ENCODE measurements at places on chromosomes 4 and X.

DNA sequence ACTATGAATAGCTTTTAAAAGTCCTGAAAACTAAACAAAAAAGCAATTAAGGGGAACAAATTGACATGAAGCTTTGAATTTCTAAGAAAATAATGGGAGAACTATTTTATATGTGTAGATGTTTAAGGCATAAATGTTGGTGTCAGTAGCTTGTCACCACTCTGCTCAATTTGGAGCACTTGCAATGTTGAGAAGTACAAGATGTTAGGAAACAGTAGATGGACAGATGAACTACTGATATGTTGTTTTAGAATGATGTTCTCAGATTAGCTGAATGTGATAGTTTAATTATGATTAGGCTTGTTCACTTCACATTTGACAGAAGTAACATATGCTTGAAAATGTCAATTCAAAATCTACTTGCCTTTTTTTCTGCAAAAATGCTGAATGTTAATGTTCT is 525.7 kb upstream of the IGFBP7 start:
- no peak for DNase-seq

DNA sequence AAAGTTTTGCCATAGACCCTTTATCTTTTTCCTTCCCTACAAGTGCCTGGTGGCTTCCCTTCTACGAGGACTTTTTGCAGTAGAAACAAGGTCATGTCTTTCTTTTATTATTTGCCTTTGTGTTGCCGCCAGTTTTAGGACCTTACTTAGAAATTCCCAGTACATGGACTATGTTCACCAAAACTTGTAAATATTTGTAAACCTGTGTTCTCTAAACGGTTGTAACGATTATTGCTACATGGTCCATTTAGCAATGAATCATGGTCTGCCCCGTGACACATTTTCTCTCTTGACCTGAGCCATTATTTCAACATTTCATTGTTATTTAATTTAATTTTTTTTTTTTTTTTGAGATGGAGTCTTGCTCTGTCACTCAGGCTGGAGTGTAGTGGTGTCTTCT is 110.7 kb downstream of the MFAP3L start:
- no peak for DNase-seq

GRCh38 chr4:23686169-23686897 is 203.5 kb downstream of the PPARGC1A start:
- no peak for DNase-seq

DNA sequence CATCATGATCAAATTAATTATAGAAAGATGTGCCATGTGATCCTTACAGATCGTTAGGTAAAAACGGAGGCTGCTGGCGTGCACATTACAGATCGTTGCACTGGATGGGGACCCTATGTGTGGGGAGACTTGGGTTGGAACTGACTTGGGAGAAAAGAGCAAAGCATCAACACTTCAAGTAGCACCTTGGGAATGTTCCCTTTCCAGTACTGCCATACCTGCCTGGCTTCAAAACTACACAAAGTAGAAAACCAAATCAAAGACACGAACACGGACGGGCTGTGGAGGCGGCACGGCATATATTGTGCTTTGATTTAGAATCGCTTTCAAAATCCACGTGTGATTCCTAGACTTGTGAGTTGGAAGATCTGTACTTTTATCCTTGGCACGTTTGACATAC is 898 bp downstream of the CMC4 start:
- no peak for DNase-seq

DNA sequence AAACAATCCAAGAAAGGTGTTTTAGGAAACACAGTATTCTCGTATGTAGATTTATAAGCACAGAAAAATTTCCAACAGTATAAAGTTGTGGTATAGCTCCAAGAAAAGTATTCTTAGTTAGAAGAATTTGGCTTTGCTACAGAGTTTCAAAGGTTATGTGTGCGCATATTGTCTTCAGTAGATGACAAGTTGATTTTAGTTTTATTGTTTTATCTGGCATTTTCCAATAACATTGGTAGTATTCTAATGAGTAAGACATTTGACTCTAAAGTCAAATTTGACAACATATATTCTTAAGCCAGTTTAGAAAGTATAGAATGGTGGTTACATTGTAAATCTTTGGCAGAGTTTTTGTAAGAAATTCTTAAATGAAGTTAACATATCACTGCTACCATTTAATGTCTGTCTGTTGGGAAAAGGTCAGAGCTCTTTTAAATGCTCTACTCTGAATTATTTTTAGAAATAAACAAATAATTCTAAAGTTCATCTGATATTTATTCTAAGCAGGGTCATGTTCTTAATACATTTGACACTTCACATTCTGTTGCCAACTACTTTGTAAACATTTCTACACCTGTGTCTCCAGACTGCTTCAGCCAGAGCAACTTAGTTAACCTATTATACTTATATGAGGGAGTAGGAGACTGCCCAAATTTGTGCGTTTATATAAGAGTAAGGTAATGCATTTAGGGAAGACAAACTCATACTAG is 30.0 kb downstream of the CLCN3 start:
- no peak for DNase-seq

- DNase-seq: no peak
These were observed 51.5 kb upstream of the ARHGAP24 start for GRCh38 chr4:85423431-85423830.

DNA sequence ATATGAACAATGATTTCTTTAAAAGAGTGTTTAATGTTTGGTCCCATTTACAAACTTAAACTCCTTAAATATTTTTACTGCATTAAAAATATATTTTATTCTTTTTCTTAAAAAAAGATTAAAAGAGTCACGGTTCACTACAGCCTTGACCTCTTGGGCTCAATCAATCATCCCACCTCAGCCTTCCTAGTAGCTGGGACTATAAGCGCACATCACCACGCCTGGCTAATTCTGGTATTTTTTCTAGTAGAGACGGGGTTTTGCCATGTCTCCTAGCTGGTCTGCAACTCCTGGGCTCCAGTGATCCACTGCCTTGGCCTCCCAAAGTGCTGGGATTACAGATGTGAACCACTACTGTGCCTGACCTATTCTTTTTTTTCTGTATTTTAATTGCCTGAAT is 104.7 kb upstream of the TLR2 start:
- no peak for DNase-seq

DNA sequence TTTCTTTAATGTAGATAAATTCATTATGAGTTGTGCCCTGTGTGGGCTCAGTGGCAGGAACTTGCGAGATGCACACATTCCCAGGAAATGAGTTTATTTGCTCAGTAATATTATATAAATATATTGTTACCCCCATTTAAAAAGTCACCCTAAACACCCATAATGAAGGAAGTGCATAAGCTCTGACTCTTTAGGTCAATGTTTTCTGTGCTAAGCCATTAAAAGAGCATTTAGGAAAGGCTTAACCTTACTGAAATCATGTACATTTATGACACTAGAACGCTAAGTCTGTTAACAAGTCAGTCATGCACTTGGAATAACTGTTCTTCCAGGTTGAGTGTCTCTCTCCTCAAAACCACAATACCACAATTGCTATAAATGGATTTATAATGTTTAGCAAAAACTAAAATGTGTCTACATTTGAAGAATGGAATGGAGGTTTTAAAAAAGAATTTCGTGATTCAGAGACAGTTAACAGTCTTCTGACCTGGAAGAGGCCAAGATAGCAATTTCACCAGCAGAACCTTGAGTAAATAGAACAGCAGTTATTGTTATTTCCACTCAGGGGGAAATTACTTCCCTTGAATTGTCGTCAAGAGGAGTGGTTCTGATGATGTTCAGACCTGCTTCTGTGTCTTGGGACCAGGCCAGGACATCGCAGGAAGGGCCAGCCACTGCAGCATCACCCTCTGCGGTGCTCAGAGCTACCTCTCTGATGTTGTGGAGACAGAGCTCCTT is 91.1 kb upstream of the VEGFC start:
- DNase-seq: no peak

GRCh38 chr4:14431155-14432134 is 570.8 kb upstream of the CPEB2 start:
- no peak for DNase-seq

DNA sequence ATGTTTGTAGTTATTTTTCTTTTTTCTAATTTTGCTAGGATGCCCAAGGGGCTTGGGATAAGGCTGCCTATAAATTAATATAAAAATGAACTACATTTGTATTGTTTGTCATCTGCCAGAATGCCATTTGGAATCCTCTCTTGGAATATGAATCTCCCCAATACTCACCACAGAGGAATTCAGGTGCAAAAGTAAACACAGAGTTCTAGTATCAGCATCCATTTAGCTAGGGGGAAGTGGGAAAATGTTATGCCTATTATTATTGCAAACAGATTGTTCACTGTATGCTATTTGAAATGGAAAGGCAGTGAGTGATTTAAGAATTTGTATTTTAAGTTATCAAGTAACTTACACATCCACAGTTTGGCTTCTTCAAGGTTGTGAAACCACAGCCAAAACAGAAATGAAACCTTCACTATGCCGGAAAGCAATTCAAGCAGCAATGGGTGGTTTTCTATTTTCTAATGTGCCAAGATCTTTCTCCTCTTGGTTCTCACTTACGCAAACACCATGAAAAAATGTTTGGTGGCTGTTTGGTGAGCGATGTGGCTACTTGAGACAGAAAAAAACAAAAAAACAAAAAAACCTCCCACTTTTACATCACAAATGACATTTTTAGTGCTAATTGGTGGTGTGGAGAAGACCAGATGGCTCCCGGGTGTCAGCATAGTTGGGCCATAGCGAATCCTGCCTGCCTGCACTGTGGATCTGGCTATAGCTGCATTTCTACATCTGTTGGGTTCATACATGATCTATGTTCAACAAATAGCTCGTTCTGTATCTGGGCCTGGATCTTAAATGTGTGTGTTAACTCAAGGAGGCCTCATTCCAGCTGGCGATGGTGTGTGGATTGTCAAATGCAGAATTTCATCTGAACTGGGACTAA is 200.8 kb upstream of the GIMD1 start:
- no peak for DNase-seq

DNA sequence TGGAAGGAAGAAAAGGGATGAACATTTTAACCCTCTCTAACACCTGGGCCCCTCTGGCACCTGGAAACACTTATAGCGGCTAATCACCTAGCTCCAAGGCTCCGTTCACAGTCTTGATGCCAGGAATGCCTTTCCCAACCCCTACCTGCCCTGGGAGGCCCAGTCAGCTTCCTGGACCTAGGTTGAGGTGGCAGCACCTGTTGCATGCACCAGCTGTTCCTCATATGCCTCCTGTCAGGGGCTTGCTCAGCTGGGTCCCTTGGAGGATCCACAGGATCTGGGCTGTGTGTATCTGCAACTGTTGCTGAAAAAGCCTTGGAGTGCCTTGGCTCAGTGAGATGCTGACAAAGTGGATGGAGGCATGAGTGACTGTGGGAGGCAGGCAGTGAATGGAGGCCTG is 4.4 kb downstream of the CFP start:
- no peak for DNase-seq

DNA sequence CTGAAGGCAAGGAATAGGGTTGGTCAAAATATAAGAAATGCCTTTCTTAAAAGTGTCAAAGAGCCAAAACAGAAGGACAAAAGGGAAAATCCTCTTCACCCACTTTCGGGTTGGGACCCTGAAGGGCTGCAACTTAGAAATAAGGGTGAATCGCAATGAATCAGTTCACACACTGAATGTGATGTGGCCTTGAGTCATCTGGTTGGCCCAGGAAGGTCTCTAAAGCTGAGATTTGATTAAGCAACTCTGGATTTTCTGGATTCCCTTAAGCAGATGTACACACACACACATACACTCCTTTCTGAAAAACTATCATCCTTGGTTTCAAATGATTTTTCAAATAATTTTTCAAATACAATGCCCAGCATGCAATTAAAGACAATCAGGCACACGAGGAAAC is 13.1 kb downstream of the TAB3 start:
- DNase-seq: no peak

GRCh38 chr4:180664766-180665368 is 1578.3 kb upstream of the TENM3 start:
- no peak for DNase-seq

GRCh38 chr4:94803181-94803580 is 45.4 kb downstream of the BMPR1B start:
- DNase-seq: no peak

GRCh38 chr4:143654571-143654970 is 45.9 kb downstream of the FREM3 start:
- DNase-seq: no peak

DNA sequence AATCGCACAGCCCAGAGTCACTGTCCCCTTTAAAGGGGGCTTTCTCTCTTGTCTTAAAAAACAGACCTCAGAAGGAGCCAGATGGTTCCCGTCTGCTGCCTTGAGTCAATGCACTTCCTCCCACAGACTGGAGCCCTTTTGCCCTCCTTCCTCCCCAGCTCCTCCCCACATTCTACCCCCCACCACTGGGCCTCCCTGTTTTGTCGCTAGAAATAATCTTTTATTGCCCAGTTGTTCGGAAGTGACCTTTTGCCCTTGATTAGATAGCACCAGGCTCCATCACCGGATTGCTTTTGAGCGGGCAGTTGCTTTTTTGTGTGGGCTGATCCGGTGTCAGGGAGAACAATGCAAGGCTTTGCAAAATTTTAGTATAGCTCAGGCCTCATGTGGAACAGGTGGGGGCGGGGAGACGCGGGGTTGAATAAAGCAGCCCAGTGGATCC is 47.7 kb downstream of the SPRY1 start:
- peak; percentile 1 for DNase-seq

GRCh38 chr4:30172416-30172815 is 547.8 kb upstream of the PCDH7 start:
- no peak for DNase-seq

GRCh38 chr4:16472537-16472936 is 246.3 kb upstream of the TAPT1 start:
- DNase-seq: no peak

- DNase-seq: no peak
These were observed 219.2 kb downstream of the RPA4 start for GRCh38 chrX:97102938-97103337.

DNA sequence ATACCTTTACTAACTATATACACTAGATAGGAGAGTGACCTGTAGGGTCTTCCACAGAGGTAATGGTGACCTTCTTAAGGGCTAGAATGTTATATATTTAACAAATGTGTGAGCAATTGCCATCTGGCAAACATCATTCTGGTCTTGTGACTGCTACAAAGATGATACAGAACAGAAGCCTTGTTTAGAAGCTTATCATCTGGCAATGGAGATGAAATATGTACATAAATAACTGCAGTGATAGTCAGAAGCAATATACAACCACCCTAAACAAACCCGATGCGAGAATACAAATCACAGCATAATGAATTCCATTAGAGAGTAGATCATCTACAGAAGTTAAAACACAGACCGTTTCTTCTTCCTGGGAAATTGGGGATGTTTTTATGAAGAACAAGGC is 952.7 kb upstream of the SLIT2 start:
- no peak for DNase-seq

- DNase-seq: no peak
These were observed 331.8 kb downstream of the TEX13C start for GRCh38 chrX:125651426-125651825.

GRCh38 chr4:138199568-138200235 is 42.4 kb downstream of the SLC7A11 start:
- DNase-seq: no peak

GRCh38 chr4:173538148-173538908 is 8.3 kb upstream of the HAND2 start:
- DNase-seq: no peak

GRCh38 chr4:40325406-40326019 is 9.6 kb upstream of the CHRNA9 start:
- peak; percentile 39 for DNase-seq
